Uterus (tissue), 4 donors: ENCODE measurements at places on chromosomes 13 and 19. TPM values are rescaled to one million over a fixed set of nuclear protein-coding genes. Genes with fewer than 3 reads are reported as not detected.

GRCh38 chr13:95420501-95420900, 119.2 kb upstream of the ABCC4 start:
- DNase-seq = no peak

DNA sequence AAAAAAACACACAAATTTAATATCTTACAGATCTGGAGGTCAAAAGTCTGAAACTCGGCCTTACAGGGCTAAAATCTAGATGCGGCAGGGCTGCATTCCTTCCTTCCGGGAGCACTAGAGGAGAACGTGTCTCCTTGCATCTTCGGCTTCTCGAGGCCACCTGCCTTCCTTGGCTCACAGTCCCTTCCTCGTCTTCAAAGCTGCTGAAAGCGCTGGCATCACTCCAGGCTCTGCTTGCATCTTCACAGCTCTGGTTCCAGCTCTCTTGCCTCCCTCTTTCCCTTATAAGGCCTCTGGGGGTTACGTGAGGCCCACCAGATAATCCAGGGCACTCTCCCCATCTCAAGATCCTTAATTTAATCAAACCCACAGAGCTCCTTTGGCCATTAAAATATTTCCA, 10.5 kb downstream of the XRCC1 start:
- no peak for DNase-seq

Gene NLRP4
- not detected for total RNA-seq

Gene STAP2
- total RNA-seq = 0.29 TPM

GRCh38 chr13:65844266-65844841, 1385.8 kb downstream of the PCDH9 start:
- DNase-seq = no peak

DNA sequence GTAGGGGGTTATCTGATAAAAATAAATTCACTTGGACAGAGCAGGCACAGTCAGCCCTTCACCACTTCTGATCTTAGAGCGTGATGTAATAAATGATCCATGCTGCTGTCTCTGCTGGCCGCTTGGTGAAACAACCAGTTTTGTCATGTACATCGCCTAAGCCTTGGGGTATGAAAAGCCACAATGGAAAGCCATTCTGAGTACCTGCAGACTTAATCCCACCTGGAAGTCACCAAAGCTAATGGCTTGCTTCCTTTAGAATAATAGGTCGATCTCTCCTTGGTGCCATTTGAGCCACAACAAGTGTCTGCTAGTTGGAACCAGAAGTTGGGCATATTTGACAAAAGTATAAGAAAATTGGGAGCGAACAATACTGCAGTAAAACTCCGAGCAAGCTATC, 1649.7 kb upstream of the SPRY2 start:
- DNase-seq = no peak

- DNase-seq = peak; percentile 40
These were observed 1.2 kb downstream of the SLC7A1 start for GRCh38 chr13:29594303-29594709.

Gene FGF14
- 0.62 TPM for total RNA-seq

DNA sequence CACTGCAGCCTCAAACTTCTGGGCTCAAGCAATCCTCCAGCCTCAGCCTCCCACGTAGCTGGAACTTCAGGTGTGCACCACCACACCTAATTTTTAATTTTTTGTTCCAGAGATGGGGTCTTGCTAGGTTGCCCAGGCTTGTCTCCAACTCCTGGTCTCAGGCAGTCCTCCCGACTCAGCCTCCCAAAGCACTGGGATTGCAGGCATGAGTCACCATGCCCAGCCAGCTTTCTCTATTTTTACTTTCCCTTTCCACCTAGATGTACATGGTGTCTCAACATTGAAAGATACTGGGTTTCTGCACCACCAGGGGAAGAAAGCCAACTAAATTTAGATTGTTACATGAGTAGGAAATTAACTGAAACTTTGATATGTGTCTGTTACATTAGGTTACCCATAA, 13.8 kb upstream of the ZNF846 start:
- no peak for DNase-seq

Gene PPM1N
- total RNA-seq = not detected
